Tongue (tissue), 3 donors: ENCODE measurements at places on chromosomes 7 and 10. TPM values are rescaled to one million over a fixed set of nuclear protein-coding genes. Genes with fewer than 3 reads are reported as not detected.

DNA sequence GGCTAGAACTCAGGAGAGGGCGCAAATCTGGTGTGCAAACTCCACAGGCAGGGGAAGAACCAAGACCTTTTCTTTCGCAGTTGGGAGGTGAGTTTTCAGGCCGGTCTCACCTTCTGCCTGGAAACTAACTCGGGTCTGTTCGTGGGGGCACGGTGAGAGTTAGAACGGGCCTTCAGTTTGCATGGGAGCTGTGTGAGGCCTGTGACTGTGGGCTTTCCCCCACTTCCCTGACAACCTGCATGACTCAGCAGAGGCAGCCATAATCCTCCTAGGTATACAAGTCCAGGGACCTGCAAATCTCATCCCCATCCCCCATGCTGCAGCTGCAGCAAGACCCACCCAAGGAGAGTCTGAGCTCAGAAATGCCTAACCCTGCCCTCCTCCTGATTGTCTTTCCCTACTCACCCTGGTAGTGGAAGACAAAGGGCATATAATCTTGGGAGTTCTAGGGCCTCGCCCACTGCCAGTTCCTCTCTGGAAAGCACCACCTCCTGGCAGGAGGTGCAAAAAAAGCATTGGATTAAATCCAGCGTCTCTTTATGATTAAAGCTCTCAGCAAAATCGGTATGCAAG, 194.9 kb upstream of the ETV1 start:
- no peak for DNase-seq

- no peak for DNase-seq
Measured at GRCh38 chr7:131896165-131896863, 339.9 kb upstream of the PODXL start.

- peak; percentile 86 for DNase-seq
Measured at GRCh38 chr7:36227223-36227622, 74.2 kb downstream of the EEPD1 start.

- DNase-seq, result peak; percentile 57
Measured at GRCh38 chr7:73970801-73971229, 57.2 kb upstream of the ELN start.

GRCh38 chr10:132606031-132606491, 68.5 kb downstream of the INPP5A start:
- DNase-seq, result no peak

- DNase-seq, result no peak
Measured at GRCh38 chr7:133931053-133931452, 196.1 kb upstream of the LRGUK start.

DNA sequence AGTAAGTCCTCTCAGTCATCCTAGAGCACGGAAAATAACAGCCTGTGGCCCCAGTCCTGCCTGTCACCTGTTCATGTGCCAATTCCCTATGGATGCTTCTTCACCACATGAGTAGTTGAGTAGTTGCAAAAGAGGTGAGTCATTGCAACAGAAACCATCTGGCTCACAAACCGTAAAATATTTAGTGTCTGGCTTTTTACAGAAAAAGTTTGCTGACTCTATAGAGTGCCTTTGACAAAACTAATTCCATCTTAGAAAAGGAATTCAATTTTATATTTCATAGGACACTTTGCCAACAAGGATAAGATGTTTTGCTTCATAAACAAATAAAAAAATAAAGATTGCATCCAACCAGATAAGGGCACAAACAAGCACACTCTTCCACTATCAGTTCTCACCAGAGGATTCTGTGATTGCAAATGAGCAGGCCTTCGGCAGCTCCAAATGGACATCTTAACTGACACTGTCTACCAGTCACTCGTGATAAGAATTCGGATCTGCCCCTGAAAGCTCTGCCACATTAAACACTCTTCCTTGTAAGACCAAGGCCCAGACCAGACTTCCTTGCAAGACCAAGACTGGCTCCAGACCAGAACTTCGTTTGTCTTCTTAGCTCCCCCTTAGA, 242.7 kb upstream of the SEMA3C start:
- DNase-seq, result peak; percentile 49

- DNase-seq, result no peak
Measured at GRCh38 chr10:66162560-66163143, 763.2 kb upstream of the LRRTM3 start.

GRCh38 chr7:133355325-133355708, 102.4 kb downstream of the EXOC4 start:
- DNase-seq, result no peak

DNA sequence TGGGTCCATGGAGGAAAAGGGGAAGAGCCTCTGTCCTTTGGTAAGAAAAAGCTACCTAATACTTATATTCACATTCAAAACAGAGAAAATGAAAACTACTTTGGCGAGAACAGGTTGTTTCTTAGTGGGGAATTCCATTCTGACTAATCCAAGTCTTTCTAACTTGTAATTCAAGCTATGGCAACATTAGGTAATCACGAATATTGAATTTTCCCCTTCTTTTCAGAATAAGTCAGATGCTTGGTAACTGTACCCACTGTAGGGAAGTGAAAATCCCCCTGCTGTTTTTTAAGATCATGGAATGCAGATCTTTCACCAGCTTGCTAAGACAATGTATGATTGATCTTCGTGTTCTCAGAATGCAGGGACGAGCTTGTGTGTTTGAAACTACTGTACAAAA, 384.4 kb downstream of the TCERG1L start:
- DNase-seq, result no peak

GRCh38 chr10:3806603-3807002, 21.6 kb upstream of the KLF6 start:
- no peak for DNase-seq

GRCh38 chr7:142422621-142423020, 164.8 kb upstream of the PRSS58 start:
- no peak for DNase-seq

GRCh38 chr7:128858380-128859231, 4.0 kb upstream of the ATP6V1F start:
- no peak for DNase-seq

- no peak for DNase-seq
Measured at GRCh38 chr7:20861468-20861867, 74.8 kb upstream of the SP8 start.

DNA sequence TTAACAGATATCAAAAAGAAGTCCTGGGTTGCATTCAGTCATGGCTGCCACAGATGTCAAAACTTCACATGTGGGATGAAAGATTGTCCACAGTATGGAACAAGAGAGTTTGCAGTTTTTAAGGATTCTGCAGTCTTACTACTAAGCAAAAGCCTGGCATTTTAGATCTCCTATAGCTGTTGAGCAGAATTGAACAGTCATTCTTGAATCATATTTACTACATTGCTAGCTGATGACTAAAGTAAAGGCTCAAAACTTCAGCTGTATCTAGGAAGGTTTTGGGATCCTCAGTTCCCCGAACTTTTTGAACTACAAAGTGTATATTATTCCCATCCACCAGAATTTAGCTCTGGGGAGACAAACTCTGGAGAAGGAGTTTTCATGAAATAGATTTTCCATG, 31.0 kb downstream of the BET1 start:
- DNase-seq, result no peak

DNA sequence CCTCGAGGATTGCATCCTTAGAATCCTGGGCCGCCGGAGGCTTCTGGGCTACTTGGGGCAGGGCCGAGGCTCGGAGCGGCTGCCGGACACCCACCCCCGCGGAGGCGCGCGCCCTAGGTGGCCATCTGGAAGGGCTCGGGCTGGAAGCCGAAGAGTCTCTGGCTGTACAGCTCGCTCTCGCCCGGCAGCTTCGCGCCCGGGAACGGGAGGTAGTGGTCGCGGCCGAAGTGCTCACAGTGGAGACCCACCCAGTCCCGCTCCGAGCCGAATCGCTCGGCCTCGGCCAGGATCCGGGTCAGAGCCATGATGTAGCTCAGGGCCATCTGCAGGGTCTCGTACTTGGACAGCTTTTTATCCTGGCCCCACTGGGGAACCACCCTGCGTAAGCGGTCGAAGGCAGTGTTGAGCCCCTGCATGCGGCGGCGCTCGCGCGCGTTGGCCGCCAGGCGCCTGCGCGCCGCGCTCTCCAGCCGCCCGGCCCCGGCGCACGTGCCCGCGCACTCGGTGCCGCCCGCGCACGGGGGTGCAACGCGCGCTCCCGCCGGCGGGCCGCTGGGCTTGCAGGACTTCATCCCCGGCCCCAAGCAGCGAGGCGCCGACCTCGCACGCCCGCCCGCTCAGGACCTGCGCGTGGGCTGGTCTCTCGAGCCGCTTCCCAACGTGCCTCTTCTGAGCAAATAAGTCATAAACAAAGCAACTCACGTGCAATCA, 652 bp downstream of the ATOH7 start:
- peak; percentile 85 for DNase-seq

GRCh38 chr7:28440055-28440601, 27.8 kb downstream of the CREB5 start:
- no peak for DNase-seq

The CFTR gene
- total RNA-seq, result 1.3 TPM

The OR6V1 gene
- not detected for total RNA-seq

The ZPBP gene
- total RNA-seq, result not detected

The KNDC1 gene
- 1.7 TPM for total RNA-seq

The AOC1 gene
- not detected for total RNA-seq

The CPA4 gene
- total RNA-seq, result 2.4 TPM

The METTL27 gene
- 3.6 TPM for total RNA-seq

The KLF14 gene
- 1.1 TPM for total RNA-seq

The SPDYE11 gene
- not detected for total RNA-seq
